NCI-H1092 (cell line): ENCODE measurements at places on chromosomes 11 and 22.
A peak's percentile ranks its signal among the peaks of the same experiment; 100 is the strongest.

DNA sequence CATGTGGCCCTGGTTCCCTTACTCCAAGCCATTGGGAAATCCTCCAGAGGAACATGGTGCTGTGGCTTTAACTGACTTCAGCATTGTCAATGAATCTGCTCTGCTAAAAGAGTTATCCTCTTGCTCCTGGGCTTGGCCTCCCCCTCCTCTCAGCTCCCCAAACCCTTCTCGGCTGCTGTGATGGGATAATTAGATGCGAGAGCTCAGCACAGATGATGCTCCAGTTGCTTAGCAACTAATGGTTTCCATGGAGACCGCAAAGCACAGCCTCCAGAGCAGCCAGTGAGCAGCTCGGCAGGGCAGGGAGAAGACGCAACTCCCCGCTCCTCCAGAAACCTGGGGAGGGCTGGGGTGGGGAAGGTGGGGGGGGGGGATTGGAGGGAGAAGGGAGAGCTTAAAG, 2.8 kb upstream of the UPK2 start:
- peak; percentile 70 for DNase-seq

- DNase-seq: no peak
These were observed 58.9 kb upstream of the PPARA start for GRCh38 chr22:46091277-46091977.

- DNase-seq: no peak
These were observed 30.6 kb downstream of the SCUBE1 start for GRCh38 chr22:43312608-43313007.

- DNase-seq: no peak
These were observed 136.9 kb upstream of the ZC3H12C start for GRCh38 chr11:109956124-109956793.

GRCh38 chr11:66684635-66685034, 6.9 kb upstream of the RBM4B start:
- DNase-seq: no peak

- DNase-seq: no peak
These were observed 1.4 kb downstream of the LIPT2 start for GRCh38 chr11:74492084-74492483.

DNA sequence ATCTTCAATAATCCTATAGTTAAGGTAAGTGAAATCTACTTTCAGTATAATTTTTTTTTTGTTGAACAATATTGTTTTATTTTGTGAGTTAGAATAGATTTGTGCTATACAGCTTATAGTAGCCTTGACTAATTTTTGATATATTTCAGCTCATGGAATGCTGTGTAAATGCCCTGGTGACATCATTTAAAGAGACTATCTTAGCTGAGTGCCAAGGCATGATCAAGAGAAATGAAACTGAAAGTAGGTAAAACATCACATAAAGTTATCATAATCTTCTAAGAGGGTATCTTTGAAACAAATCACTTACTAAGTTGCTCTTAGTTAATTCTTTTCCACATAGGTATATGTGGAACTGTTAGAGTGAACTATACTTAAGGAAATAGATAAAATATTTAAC, 51.4 kb upstream of the ACAT1 start:
- no peak for DNase-seq

GRCh38 chr22:31956360-31956759, 12.0 kb downstream of the YWHAH start:
- DNase-seq: no peak

DNA sequence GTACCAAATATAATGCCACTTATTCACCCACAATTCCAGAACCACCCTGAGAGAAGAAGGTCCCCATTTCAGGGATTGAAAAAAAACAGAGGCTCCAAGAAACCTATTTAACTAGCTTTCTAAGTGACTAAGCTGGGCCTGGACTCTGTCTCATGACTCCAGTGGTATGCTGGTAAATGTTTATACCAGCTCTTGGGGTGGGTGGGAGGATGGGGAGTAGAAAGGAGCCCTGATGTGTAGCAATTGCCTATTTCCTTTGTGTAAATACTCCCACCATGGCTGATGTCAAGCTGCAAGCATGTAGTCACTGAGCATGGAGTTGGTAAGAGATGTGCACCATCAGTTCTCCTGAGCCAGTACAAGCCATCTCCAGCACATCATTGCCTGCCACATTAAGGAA, 2.8 kb downstream of the PRG3 start:
- DNase-seq: no peak

DNA sequence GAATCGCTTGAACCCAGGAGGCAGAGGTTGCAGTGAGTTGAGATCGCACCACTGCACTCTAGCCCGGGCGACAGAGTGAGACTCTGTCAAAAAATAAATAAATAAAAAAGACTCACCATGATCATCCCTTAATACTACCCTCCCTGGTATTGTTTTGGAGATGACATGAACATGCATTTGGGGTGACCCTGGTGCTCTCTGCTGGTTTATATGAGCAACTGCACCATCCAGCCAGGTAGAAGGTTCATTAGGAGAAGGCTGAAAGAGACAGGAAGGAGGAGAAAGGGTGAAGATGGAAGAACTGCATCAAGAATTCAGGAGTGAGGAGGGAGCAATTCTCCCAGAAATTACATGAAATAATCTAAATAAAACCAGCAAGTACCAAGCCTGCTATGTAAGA, 37.8 kb downstream of the SLC5A1 start:
- no peak for DNase-seq

DNA sequence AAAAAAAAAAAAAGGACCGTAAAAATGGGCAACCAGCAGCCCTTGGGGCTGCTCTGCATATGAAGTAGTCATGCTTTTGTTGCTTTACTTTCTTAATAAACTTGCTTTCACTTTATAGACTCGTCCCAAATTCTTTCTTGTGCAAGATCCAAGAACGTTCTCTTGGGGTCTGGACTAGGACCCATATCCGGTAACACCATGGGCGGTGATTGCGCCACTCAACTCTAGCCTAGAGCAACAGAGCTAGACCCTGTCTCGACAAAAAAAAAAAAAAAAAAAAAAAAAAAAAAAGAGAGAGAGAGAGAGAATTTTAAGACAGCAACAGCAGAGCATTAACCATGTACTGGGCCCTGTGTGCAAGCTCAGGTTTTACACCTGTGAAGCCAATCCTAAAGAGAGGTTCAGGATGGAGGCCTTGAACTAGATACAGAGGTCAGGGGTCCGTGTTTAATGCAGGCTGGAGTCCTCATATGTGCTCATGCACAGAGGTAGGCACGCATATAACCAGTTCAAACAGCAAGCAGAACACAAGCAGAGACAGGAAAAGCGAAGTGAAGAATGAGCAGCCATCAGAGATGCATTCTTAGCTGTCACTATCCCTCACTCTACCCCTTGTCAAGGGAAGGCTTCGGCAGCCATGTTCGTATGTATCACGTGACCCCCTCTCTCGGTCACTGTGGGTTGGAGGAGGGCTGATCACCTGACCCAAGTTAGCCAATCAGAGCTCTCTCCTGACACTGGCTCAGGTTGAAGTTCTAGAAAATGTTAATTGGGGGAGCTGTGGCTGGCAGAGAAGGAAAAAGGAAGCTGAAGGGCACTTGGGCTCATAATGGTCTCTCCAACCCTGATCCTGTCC, 16.7 kb upstream of the SYT12 start:
- no peak for DNase-seq

DNA sequence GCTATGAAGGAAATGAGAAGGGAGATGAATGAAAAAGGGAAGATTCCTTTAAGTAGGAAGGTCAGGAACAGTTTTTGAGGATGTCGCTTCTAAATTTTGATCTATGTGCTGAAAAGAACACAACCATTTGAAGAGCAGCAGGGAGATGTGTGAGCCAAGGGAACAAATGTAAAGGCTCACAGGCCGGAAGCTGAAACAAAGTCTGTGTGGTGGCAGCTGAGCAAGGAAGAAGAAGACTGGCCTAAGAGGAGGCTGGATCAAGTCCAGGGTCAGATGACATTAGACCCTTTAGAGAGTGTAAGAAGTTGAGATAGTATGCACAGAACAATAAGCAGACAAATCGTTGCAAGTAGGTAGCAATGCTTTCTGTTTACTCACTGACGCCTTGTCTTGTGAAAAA, 1631.4 kb upstream of the TENM4 start:
- DNase-seq: no peak

- DNase-seq: peak; percentile 9
These were observed 44.9 kb downstream of the EXT2 start for GRCh38 chr11:44140372-44140771.

- DNase-seq: no peak
These were observed 33.0 kb upstream of the SOX10 start for GRCh38 chr22:38017272-38017920.

DNA sequence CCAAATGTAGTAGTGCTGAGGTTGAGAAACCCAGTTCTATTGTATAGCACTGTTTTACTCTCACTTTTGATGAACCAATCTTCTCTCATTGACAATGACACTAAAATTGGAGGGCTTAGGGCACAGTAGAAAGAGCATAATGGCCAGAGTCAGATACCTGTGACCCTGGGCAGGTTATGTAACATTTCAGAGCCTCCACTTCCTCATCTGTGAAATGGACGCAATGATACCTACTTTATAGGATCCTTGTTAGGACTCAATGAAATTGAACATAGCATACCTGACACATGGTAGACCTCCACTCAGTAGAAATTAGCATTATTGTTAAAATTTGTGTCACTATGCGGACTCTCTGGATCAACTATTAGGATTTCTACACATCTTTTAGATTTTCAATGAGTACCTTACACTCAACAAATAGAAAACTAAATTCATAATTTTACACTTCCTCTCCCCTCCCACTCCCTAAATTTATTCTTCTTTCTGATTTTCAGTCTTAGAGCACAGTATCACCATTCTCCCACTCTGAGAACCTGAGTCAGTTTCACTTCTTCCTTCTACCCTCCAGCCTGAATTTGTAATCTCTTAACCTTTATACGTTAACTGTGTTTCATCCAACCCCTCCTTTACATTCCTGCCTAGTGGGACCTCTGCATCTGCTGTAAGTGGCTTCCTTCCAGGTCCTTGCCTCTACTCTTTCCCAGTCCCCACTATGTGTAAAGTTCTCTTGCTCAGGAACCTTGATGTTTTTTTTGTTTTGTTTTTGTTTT, 78.3 kb downstream of the MICAL2 start:
- no peak for DNase-seq

DNA sequence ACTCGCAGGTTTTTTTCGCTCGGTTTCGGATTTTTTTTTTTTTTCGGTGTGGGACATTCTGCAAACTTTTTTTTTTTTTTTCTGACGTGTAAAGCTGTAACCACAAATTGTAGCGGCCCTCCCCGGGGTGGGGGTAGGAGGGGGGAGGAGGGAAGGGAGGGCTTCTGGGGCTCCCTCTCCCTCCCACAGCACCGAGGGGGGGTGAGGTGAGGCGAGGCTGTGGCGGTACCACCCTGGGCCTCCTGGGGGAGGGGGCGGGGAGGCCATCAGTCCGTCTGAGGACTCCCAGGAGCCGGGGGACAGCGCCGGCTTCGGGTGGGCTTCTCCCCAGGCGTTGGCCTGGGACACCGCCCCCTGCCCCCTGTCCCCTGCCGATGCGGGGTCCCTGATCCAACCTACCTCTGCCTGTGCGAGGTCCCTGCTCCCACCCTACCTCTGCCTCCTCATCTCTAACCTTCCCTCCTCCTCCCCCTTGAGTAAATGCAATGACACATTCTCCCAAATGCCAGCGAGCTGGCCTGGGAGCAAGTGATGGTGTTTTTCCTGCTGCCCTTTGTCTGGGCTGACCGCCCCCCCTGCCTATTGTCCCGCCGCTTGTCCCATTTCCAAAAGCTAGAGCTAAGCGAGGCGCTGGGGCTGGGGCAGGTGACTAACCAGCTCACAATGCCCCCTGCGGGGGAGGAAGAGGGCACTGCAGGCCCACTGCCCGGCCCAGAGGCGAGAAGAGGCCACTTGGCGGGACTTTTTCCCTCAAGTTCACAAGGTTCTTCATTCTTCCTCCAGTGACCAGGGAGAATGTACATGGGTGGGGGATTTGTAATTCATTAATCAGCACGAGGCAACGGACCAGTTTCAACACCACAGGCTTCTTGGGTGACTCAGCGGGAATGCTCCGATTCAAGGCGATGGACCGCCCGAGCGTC, 511 bp upstream of the CLCF1 start:
- no peak for DNase-seq

DNA sequence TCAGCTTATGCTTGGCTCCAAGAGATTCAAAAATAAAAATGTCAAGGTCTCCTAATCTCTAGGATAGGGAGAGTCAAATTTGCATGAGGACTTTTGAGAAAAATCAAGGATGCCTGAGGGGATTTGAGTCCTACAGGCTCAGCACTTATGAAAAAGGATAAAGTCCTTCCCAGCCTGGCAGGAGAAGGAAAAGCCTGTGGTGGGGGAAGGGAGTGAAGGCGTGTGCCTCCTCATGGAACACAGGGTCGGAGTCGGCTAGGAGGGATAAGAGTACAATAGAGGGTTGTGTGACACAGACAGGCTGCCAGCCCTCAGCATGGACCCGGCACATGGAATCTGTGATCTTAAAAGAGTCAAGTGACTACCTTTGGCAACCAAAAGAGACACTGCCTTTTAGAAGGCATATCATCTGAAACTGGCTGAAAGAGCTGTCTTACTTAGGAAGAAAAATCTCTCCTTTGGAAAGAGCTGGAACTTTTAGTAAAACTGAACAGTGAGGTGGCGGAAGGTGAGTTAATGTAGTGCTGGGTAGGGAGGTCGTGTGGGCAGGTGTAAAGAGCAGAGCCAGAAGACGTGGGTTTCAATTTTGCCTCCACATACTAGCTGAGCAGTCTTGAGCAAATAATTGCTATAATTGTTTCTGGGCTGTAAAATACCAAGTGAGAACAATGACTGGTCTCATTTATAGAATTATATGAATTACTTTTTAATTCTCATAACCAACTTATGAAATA, 58.8 kb upstream of the RDX start:
- no peak for DNase-seq

DNA sequence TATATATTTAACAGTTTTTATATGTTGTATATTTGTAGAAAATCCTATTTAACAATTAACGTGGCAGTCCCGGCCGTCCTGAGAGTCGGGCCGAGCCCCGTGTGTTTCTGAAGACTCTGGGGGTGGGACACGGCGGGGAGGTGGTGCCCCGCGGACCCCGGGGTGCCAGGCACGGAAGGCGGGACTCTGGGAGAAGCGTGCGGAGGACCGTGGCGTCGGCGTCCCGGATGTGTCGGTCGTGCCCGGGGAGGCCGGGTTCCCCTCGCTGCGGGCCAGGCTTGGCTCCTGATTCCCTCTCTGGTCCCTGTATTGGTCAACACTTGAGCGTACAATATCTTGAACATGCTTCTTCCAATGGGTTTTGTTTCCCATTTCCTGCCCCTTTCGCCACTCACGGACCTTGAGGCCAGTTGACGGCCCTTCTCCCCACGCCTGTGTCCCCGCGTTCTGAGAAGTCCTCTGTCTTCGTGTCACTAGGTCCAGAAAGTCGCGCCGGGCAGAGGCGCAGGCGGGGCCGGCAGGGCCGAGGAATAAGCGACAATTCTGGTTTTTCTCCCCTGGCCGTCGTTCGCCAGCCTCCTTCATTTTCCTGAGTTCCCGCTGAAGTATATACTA, 1076.7 kb downstream of the BRD1 start:
- DNase-seq: no peak

DNA sequence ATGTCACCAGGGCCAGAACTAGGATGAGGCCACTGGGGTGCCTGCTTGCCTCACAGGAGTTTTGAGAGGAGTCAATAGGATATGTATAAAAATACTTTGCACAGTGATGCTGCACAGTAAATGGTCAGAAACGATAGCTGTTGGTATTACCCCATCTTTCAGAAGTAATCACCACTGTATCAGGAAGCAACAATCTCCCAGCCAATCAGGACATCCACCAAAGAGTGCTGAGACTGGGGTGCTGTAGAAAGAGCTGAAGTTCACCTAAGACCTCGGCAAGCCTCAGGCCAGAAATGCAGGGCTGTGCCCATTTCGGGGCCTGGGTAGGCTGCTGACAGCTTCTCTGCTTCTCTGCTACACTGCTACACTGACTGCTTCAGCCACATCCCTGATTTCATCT, 17.4 kb downstream of the LMO2 start:
- DNase-seq: no peak

- DNase-seq: no peak
These were observed 19.9 kb downstream of the OR8G5 start for GRCh38 chr11:124276081-124276480.
